ENCODE measurements at places on chromosomes 1 and 21.

DNA sequence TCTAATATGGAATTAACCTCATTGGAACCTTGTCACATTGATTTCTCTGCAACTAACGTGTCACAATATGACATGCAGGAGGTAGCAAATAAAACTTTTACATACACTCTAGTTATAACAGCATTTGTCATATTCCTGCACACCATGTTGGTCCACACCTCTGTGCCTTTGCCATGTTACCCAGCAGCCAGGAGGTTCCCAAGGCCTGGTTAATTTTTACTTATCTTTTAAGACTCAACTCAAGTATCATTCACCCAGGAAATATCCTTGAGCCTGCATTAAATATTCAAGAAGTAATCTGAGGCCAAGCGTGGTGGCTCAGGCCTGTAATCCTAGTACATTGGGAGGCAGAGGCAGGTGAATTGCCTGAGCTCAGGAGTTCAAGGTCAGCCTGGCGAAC lies 447.2 kb upstream of the NR5A2 start:
- no peak for DNase-seq

- DNase-seq: peak; percentile 3
These were observed 182.9 kb upstream of the KCND3 start for GRCh38 chr1:112172294-112172882.

DNA sequence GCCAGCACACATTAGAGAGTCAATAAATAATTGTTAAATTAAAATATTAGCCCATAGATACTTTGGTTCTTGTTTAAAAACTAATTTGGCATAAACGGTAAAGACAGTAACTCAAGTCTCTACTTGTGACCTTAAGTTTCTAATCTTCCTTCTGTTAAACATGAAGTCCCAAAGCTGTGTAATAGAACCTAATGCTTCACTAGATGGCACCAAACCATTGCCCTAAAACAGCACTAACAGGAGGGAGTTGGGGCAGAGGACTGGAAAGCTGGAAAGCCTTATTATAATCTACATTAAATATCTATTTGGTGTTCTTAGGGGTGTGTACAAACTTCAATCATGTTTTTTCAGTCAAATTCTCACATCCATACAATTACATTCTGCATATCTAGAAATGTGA lies 176.7 kb downstream of the OLFM3 start:
- no peak for DNase-seq

DNA sequence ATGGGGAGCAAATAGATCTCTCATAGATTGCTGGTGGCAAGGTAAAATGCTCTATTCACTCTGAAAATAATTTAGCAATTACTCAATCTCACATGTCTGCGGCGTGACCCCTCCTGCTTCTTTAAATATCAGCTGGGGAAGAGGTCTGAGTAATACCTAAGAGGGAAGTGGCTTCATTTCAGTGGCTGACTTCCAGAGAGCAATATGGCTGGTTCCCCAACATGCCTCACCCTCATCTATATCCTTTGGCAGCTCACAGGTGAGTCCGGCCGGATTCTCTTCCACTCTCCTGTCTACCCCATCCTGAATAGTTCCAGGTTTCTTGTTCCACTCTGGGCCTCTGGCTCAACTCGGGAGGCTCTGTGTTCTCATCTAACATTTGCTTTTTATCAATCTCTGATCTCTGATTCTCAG lies at the start of gene SLAMF7:
Gene SLAMF7 (plus strand): TSS at position 150 of the 414 bp plus-strand sequence. CDS start 55 bp downstream, at position 205.
- no peak for DNase-seq

- no peak for DNase-seq
These were observed 112.4 kb upstream of the VANGL1 start for GRCh38 chr1:115529216-115529897.

DNA sequence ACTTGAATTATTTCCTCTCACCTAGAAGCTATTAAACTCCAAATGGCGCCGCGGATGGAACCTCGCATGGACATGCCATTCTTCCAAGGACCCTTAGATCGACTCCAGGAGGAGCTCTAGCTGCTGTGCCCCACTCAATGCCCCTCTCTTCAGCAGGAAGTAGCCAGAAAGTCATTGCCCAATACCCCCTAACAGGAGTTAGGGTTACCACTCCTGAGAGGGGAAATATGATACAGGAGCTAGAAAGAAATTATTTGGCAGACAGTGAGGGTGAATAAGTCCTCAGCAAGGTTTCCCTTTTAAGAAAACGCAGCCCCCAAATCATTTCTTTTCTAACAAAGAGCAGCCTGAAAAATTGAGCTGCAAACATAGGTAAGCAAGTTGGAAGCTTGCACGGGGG lies 28.6 kb downstream of the TFB2M start:
- DNase-seq: no peak

DNA sequence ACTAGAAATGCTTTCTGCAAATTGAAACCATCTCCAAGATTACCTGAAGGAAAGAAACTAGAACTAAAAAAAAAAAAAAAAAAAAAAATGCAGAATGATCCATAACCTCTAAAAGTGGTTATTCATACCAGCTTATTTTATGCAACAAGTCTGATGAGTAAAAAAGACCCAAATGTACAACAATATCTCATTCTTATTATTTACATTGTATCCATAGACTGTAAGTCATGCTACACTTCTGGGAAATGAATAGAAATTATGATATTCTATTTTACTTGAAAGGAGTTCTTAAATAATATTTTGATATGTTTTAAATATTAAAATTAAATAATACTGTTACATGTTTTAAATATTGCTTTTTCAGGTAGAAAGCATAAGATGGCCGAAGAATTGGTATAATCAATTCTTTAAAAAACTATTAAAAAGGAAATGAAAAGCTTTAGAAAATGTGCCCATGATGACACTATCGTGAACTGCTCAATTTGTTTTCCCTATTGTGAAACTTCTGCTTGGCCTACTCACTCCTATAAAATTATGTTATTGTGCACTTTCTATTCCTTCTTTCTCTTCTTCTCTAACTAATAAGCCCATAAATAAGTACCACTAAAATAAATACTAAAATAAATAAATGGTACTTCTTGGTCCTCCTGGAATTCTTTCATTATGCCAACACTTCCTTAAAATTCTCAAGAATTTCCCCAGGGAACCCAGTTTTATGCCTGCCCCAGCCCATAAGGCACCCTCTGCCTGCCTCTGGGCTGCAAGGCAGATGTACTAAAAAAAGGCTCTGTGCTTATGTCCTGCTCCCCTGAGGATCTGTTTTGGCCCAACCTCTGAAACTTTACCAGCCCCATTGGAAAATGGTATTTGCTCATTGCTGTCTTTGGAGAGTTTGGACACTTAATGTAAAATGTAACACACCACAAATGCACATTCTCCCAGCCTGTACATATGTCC lies 18.1 kb downstream of the SAMSN1 start:
- DNase-seq: no peak

DNA sequence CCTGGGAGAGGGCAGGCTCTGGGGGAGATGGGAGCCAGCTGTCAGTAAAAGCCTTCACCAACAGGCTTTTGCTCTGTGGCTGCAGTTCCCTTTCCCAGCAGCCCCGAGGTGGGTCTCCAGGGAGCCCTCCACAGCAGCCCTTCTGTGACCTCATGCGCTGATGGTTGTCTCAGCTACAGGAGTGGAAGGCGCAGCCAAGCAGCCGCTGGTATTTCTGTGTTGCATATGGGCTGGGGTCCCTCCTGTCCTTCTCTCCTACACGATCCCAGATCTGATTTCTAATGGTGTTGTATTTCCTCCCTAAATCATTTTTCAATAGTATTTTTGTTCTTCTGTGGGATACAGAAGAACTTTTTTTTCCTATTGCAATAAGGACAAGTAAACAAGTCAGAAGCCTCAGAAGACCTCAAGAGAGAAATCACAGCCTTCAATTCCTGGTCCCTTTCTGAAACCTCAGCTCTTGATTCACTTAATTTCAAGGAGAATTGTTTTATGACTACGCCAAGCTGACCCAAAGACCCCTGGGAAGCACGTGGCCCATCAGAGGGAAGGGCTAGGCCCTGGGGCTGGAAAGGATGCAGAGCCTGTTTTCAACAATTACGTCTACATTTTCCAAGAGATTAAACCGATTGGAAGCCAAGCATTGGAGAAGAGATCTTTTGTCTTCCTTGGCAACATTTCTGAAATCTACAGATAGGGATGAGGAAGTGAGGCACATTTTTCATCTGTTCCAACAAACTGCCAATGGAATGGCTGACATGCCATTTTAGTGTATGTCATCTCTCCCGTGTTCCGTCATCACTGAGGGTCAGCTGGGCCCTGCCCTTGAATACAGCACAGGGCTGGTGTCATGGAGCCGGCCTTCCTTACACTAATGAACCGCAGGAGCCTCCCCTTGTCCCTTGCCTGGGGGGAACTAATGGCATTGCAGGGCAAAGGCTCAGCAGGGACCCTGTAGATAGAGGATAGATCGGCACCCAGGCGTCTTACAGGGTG lies 42.0 kb upstream of the SCCPDH start:
- DNase-seq: no peak

DNA sequence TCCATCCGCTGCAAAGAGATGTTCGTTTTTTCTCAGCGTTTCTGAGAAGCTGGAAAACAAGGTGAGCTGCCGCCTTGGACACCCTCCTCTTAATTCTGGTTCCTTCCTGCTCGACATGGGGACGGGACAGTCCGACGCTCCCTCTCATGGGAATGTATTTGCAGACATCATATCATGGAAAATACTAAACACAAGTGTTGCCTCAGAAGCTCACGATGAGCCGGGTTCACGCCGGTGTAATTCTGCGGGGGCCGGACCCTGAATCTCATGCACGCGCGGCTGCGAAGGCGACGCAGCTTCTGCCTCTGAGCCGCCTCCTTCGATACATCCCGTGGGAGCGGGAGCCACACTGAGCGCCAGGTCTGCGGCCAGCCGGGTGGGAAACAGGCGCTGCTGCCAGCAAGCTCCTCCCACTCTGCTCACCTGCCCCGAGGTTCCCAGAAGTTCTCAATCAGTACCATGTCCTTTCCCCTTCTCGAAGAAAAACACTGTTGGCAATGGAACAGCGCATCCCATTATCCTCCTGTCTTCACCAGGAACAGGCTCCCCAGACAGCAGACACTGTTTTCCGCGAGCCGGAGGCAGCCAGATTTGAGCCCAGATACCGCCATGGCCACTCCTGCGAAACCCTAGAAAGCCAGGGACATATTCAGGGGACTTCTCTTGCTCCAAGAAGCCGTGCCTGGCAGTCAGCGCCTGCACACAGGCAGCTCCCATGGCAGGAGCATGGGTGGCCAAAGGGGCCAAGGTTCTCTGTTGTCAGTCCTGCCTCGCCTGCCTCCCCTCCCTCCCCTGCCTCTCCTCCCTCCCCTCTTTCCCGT lies 98.0 kb downstream of the WDR4 start:
- DNase-seq: no peak

DNA sequence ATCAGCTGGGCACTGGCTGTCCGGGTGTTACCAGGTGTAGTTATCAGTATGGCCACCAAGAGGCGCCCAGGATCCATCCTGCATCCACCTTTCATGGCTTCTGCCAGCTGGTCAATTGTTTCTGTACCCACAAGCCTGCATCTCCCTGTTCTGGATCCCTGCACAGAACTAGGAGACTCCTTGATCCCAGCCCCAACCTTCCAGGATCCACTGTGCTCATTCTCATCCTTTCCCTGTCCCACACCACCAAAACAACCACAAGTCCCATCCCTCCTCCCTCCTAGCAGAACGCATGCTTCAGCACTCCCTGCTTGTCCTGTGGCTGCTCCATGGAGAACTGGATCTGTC lies 27.2 kb upstream of the FOXE3 start:
- DNase-seq: peak; percentile 5

GRCh38 chr1:59223198-59223597 lies 73.7 kb upstream of the FGGY start:
- DNase-seq: no peak

- DNase-seq: no peak
These were observed 57.8 kb downstream of the ESRRG start for GRCh38 chr1:216665406-216665805.

DNA sequence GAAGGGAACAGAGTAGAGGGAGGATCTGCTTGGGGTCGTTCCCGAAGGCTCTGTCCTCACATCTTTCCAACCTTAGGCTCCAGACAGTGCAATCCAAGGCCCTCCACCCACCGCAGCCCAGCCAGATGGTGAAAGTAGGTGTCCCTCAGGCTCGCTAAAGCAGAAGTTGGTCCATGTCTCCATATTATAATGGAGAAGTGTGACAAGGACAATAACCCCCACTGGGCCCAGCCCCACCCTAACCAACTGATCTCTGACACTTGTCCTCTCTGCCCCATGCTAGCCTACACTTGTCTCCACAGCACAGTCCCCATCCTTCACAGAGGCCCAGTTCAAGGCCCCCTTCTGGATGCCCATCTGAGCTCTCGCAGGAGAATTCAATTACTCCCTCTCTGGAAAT lies 48.7 kb downstream of the DMAP1 start:
- no peak for DNase-seq

DNA sequence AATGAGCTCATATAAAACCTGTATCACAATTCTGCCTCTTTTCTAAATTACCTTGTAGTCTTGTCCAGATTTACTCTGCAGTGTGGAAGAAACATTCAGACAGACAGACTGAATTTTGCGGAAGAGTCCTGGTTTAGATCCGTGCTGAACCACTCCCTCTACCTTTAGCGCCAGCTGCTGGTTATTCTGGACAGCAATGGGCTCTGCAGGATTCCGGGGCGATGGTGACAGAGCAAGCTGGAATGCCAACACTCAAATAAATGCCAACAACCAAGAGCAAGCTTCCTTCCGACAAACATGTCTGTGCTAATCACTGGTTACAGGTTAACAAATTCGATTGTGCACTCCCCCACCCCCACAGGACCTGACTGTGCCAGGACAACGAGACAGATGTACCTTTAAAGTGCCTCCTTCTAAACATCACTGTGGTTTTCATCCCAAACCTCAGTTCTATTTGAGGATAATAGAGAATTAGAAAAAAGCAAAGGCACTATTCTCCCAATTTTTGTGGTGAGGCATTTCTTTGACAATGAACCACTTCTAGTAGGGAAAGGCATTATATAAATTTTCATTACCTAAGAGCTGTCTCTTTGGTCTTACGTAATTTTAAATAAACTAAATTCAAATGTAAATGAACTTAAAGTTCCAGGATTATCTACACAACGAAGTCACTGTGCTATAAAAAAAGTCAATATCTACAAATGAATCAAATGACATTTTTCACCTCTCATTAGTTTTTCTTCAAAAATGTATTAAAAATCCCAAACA lies 90.4 kb downstream of the INTS7 start:
- no peak for DNase-seq

- DNase-seq: no peak
These were observed 366.3 kb downstream of the HHAT start for GRCh38 chr1:210695026-210695425.

- no peak for DNase-seq
These were observed 255.0 kb downstream of the FAF1 start for GRCh38 chr1:50705041-50705440.

DNA sequence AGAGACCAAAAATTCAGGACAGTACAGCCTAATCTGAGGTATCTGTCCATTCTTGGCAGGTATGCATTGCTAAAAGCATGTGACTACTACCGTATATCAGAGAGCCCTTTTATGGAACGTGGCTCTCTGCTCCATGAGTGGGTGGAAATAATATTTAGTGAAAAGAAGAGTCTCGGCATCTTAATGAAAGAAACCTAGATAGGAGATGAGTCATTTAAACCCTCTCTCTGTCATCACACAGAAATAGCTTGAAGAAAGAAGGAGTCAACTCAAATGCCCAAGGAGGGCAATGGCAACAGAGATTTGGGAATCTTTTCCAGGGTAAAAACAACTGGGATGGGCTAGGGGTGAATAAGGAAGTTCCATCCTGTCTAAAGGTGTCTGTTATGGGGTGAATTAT lies 528.2 kb downstream of the SMYD3 start:
- DNase-seq: no peak

GRCh38 chr1:175200678-175201521 lies 8.3 kb upstream of the KIAA0040 start:
- DNase-seq: no peak

Measured in gastrocnemius medialis (tissue), 4 donors.